ENCODE measurements at places on chromosomes 11 and 22.

- no peak for DNase-seq
Measured at GRCh38 chr22:36776722-36777121, 803 bp upstream of the IFT27 start.

GRCh38 chr22:47628477-47629272 is 866.2 kb downstream of the TBC1D22A start:
- no peak for DNase-seq

DNA sequence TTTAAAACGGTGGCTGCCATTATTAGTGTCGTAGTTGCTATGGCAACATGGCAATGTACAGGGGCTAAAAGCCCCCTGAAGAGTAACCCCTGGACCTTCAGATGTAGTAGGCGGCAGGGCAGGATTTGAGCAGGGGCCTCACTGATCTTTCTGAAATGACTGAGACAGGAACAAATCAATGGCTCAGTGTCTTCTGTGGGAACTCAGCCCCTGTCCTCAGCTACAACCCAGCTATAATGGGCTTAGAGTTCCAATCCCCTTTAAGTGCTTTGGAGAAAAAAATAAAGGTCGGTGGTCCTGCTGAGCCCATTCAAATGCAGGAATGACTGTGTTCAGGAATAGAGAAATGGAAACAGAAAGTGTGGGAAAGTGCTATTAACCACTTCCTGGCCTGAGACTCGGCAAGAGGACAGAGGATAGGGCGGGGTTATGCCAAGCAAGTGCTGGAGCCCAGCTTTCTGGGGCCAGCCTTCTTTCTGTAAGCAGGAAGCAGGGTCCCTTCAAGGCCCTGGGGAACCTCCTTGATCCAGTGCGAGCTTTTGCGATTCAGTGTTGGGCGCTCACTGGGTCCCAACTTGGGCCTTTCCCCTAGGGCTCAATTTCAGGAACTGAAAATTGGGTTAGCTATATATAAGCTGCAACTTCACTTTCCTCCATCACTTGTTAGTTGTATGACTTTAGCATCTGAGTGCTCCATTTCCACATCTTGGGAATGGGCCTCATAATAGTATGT is 6.1 kb upstream of the CD82 start:
- no peak for DNase-seq

DNA sequence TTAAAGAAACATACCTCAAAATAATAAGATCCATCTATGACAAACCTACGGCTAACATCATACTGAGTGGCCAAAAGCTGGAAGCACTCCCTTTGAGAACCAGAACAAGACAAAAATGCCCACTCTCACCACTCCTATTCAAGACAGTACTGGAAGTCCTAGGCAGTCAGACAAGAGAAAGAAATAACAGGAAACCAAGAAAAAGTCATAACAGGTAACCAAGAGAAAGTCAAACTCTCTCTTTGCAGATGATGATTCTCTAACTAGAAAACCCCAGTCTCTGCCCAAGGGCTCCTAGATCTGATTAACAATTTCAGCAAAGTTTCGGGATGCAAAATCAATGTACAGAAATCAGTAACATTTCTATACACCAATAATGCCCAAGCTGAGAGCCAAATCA is 35.6 kb downstream of the TMEM123 start:
- no peak for DNase-seq

DNA sequence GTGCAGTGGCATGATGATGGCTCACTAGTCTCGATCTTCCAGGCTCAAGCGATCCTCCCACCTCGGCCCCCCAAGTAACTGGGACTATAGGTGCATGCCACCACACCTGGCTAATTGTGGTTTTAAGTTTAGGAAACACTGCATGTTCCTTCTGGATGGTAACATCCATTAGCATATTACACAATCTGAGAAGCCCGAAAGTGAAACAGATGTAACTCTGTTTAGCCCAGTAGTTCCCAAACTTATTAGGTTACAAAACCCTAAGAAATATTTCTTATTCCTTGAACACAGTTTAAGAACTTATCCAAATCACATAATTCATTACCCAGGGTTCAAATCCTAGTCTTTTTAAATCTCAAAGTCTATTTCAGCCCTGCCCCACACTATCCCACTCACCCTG is 28.3 kb downstream of the POLDIP3 start:
- DNase-seq = no peak

GRCh38 chr22:29344137-29344536 is 28.6 kb upstream of the RASL10A start:
- no peak for DNase-seq

GRCh38 chr11:121483805-121484480 is 31.2 kb upstream of the SORL1-AS1 start:
- no peak for DNase-seq

DNA sequence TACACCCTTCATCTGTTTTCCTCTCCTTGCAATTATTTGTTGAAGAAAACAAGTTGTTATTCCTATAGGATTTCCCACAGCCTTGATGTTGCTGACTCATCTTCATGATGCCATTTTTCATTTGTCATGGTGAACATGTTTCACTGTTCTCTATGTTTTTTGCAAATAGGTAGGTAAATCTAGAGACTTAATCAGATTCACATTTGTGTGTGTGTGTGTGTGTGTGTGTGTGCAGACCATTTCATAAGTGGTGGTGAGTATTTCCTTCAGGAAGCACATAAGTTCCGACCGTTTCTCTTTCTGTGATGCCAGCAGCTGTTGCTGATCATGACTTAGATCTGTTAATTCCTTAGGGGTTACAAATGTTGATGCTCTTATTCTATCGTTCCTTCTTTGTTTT is 80.3 kb upstream of the IZUMO1R start:
- DNase-seq = no peak

GRCh38 chr11:117423046-117423575 is 95.5 kb downstream of the CEP164 start:
- no peak for DNase-seq

DNA sequence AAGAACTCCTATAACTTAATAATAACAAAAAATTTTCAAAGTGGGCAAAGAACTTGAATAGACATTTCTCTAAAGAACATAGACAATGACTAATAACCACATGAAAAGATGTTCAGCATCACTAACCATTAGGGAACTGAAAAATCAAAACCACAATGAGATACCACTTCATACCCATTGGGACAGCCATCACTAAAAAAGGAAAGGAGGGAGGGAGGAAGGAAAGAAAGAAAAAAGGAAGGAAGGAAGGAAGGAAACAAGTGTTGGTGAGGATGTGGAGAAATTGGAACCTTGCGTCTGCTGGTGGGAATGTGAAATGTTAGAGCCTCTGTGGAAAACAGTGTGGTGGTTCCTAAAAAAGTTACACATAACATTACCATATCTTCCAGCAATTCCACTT is 55.8 kb downstream of the MS4A13 start:
- DNase-seq = no peak

DNA sequence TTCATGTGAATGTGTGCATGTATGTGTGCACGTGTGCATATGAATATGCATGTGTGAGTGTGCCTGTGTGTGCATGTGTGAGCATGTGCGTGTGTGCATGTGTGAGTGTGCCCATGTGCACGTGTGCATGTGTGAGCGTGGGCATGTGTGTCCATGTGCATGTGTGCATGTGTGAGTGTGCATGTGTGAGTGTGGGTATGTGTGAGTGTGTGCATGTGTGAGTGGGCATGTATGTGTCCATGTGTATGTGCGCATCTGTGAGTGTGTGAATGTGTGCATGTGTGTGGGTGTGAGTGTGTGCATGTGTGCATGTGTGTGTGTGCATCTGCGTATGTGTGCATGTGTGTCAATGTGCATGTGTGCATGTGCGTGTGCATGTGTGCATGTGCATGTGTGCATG is 94.7 kb downstream of the ST3GAL4 start:
- DNase-seq = no peak

GRCh38 chr11:86802601-86803051 is 2.3 kb downstream of the PRSS23 start:
- DNase-seq = no peak

DNA sequence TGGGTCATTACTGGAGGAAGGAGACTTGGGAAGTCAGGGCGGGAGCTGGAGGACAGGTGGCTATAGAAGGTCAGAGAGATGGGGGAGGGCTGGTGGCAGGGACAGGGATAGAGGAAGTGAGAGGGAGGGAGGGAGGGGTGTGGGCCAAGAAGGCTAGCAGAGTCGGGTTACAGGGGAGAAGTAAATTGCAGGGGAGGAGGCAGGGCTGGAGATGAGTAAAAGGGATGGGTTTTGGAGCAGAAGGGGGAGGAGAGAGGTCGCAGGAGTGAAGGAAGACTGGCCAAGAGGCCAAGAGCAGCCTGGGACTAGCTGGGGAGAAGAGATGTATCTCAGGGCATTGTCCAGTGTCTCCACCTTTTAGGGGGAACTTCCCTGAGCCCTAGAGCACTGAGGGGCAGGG is 33.0 kb downstream of the LRRC10B start:
- DNase-seq = no peak

DNA sequence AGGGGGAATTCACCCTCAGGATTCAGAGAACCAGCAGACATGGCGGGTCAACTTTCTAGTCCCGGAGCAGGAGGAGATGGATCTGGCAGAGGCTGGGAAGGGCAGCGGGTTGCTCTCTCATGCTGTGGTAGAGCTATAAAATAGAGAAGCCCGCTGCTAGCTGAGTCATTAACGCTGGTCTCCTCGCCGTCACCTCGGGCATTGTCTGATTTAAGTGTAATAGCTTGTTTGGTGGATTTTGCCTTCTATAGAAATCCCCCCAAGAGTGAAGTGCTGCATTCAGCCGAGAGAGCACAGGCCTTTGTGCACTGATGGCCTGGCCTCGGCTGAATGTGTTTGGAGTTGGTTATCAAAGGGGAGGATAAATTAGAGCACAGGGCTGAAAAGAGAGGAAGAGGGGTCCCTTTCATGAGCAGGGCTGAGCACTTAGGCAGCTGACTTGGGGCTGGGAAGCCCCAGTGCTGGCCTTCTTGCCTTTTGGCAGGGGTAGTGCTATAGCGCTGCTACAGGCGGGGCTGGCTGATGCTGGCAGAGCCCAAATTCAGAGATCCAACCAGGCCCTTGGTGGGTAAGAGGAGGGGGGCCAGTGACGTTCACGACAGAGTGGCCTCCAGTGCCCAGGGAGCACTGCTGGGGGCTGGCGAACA is 161.1 kb upstream of the CADM1 start:
- DNase-seq = no peak

- no peak for DNase-seq
Measured at GRCh38 chr11:91394727-91395414, 829.7 kb upstream of the FAT3 start.

- DNase-seq = no peak
Measured at GRCh38 chr11:111413849-111414248, 34.8 kb upstream of the POU2AF1 start.

- no peak for DNase-seq
Measured at GRCh38 chr22:22384267-22384666, 124.3 kb downstream of the ZNF280B start.

DNA sequence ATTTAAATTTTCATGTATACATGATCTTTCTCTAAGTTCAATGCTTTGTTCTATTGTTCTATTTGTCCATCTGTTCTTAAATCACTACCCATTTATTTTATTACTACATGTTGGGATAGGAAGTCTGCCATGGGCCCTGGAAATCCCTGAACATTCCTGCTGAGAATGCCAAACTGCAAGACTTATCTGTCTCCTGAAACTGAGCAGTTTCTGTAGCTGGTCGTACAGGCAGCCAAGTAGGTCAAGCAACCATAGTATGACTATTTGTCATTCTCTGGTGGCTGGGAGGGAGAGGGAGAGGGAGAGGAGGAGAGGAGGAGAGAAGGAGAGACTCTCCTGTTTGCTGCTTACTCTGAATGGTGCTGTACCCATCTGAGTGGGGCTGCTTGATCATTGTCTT is 82.8 kb upstream of the SNX19 start:
- no peak for DNase-seq

GRCh38 chr11:74754507-74755252 is 6.0 kb downstream of the RNF169 start:
- DNase-seq = no peak

GRCh38 chr22:18091478-18091877 is 13.7 kb downstream of the PEX26 start:
- no peak for DNase-seq

DNA sequence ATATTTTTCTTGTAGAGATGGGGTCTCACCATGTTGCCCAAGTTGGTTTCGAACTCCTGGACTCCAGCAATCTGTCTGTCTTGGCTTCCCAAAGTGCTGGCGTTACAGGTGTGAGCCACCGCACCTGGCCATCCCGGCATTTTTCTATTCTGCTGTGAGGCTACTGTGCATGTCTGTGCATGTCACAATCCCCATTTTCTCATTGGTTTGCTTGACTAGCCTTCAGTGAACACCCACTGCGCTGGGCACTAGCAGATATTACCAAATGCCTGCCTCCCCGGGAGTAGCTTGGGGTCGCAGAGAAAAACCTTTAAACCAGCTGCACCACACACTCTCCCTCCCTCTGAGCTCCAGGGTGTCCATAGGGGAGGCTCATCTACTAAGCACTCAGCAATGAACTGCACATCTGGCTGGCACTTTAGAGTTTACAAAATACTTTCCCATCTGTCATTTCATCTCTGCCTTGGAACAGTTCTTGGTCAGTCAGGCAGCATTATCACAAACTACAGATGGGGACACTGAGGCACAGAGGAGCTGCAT is 4.9 kb downstream of the CSNK1E start:
- DNase-seq = no peak

DNA sequence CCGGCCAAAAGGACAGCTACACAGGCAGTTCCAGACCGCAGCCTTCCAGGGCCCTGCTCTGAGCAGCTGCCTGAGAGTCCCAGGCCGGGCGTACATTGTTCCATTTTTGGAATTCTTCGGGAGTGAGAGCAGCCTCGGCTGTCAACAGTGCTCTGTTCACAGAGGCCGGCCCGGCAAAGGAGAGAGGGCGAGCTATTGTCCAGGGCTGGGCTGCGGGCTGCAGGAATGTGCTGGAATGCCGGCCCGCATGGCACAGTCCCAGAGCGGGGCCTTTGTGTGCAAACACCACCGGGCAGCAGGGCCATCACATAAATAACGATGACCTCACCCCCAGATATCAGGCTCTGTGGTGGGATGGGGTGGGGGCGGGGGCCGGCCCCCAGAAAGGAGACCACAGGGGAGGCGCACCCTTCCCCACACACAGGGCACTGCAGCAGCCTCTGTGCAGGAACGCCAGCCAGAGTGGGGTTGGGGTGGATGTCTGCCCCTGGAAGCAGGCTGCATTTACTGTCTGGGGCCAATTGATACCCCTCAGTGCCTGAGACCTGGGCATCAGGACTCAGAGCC is 15.8 kb downstream of the LINC01488 start:
- DNase-seq = peak; percentile 55
